K562 (cell line): ENCODE measurements at places on chromosomes 12 and 14.

DNA sequence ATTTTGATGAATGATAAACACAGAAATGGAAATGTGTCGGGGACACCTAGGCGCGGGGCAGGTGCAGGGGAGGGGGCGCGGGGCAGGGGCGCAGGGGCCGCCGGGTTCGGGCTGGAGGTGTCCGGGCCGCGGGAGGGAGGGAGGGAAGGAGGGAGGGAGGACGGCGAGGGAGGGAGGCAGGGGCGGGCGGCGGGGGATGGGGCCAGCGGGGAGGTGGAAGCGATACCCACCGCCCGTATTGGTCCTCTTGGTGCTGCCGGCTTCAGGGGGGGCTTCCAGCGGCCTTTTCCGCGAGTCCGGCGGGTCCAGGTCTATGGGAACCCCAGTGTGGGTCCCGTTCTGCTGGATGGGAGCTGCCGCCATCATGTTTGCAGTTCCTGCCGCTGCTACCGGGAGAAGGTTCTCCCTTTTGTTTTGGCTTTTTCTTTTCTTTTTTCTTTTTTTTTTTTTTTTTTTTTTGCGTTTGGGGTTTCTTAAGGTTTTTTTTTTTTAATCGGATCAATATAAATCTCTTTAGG, 703 bp downstream of the NOVA1 start:
- DNase-seq, result no peak

- DNase-seq, result no peak
Observed at GRCh38 chr12:79778802-79779448, 88.2 kb upstream of the PAWR start.

DNA sequence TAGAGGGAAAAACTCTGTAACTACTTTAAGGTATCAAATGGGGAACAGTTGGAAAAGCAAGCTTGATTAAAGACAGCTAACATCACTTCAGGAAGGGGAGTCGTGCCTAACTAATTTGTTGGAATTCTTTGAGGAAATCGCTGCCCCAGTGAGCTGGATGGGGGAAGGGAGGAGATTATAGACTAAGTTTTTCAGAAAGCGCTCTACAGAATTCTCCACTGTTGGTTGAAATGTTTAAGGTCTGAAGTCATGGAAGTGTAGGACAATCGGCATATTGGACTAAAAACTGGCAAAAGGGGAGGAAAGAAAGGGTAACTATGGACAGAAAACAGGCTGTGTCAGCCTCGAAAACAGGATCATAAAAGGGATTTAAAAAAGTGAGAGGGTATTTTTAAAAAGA, 229.9 kb upstream of the HMGA2 start:
- DNase-seq, result no peak

GRCh38 chr12:33116284-33116683, 219.7 kb upstream of the PKP2 start:
- DNase-seq, result no peak

DNA sequence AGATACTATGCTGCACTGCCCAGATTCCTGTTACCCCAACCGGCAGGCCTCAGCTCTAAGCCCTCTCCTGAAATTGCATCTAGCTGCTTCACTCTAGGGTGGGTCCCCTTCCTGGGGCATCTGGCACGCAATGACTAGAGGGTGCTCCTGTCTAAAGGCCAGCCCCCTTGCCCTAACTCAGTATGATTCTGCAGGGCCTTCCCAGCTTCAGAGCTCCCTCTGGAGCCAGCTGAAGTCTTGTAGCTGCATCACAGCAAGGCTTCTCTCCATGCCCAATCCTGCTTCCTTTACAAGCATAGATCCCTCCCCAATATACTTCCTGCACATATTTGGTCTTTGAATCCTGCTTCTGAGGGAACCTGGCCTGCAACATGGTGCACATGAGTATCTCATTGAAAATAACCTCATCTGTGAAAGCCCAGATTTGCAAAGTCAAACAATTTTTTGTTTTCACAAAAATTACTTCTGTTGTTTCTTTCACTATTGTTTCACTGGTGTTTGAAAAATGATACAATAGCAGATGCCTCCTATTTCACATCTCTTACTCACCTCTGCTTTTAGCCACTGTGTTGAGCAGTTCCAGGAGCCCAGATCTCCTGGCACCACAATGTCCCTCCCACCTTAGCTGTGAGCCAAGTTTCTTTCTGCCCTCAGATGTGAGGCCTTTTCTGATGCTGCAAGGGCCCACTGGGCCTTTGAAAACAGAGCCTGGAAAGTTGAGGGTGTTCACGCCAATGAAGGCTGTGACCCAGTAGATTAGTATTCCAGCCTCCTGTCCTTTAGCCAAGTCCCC, 169.5 kb upstream of the EGLN3 start:
- DNase-seq, result no peak

DNA sequence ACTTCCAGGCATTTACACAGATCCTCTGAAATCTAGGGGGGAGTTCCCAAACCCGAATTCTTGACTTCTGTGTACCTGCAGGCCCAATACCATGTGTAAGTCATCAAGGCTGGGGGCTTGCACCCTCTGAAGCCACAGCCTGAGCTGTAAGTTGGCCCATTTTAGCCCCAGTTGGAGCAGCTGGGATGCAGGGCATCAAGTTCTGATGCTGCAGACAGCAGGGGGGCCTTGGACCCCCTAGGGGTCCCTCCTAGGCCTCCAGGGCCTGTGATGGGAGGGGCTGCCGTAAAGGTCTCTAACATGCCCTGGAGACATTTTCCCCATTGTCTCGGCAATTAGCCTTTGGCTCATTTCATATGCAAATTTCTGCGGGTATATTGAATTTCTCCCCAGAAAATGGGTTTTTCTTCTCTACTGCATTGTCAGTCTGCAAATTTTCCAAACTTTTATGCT, 59.5 kb downstream of the LRIG3 start:
- no peak for DNase-seq

DNA sequence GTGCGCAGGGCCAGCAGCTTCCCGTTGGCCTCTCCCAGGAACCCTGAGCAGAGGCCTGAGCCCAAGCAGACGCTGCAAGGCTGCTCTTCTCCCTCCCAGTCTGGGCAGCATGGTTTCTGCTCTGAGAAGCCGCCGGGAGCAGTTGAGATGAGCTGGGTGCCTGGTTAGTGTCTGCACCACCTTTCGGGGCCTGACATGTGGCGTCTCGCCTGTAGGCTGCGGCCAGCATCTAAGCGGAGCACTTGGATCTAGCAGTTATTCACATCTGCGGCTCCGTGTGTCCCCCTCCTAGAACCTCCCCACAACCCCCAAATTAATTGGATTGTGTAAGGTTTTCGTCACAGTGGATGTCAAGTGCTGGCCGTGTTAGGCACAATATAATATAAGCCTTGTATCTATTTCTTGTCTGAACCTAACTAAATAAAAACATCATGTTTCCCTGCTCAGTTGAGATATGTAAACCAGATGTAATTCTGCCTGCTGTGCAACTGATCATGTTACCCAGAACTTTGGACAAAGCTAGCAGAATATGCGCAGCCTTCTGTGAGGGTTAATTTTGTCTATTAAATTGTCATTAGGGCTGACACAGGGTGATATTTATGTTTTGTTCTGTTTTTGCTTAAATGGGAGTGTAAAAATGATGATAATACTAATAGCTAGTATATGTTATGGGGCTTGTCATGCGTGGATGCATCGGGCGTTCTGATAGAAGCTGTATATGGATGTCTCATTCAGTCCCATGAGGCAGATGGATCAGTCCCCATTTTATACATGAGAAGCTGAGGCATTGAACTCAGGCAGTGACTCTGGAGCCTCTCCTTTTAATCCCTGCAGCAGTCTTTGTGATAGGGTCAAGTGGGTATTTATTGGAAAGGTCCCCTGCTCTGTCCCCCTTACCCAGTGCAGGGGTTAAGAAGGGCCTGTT, 45.8 kb downstream of the ELK3 start:
- DNase-seq, result no peak

GRCh38 chr14:93163564-93163963, 21.1 kb downstream of the MOAP1 start:
- peak; percentile 38 for DNase-seq

- DNase-seq, result no peak
Observed at GRCh38 chr14:68910540-68910939, 68.6 kb downstream of the ACTN1 start.

DNA sequence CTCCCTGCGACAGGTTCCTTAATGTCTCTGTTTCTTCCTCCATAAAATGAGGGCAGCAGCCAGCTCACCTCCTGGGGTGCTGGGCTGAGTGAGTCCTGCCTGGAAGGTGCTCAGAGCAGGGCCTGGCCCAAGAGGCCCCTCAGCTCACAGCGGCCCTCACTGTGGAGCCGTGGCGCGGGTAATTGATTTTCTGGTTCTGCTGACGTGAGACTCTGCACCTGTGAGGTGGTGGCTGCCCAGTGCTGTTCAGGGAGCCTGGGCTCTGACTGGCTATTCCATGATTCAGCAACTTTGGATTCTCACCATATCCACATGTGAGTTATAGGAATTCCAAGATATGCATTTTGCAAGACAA, 266.6 kb downstream of the ADGRD1 start:
- no peak for DNase-seq

DNA sequence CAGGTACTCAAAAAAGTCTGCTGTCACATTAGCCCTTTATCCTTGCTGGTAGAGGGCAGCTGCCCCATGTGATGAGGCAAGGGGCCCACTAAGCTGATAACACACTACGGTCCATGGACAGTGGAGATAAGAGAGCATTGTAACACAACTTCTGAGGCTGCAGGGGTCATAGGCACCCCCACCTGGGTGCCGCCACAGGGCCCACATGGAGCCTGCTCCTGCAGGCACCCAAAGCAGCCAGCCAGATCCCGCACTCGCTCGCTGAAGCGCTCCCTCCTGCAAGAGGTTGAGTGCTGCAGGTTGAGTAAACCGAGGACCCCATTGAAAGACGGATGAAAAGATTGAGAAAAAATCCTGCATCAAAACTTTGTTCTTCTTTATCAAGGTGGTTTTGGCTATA, 566.3 kb upstream of the NOVA1 start:
- no peak for DNase-seq

DNA sequence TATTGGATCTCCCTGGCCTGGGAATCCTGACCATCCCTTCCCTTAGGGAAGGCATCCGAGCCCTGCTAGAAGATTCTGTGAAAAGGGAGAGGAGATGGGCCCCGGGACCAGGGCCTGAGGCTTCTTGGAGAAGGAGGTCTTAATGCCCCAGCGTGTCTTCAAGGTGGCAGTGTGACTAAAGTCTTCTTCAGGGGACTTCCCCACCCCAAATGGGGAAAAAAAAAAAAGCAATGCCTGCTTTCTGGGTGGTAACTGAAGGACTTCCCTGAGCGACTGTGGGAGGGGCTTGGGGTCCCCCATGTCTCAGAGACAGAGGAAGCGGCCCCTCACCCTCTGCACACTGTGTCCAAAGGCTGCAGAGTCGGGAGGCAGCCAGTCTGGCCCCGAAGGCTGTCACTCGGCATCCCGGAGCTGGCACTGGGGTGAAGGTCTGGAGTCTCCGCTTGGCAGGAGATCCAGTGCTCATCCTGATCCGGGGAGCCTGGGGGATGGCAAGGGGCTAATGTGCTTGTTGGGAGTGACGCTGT, 7.8 kb upstream of the PGF start:
- DNase-seq, result no peak

GRCh38 chr14:57243320-57243719, 25.4 kb downstream of the EXOC5 start:
- DNase-seq, result no peak

DNA sequence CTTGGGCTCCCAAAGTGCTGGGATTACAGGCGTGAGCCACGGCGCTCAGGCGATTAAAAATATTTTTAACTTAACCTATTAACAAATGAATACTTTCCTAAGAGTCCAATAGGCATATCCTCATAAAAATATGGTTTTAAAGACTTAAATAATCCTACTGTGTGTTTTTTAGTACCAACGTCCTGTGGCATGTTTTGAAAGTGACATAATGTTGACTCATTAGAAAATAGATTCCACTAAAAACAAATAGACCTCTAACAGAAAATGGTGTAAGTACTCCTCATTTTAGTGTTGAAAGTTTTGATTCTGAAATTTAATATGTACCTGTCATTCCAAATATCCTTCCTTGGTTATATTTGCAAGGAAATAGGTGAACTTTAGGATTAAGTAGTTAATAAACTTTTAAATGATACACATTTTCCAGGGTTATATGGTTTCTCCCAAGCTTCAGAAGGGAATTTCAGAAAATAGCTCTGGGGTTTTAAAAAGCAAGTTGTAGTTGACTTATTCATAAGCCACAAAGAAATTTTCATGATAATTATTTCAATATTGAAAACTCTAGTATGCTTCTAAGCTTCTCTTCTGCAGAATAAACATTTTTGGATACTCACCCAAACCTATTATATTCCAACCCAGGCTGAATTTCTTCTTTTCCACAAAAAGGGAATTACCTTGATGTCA, 12.1 kb upstream of the LUM start:
- no peak for DNase-seq

GRCh38 chr14:70748422-70748821, 60.9 kb downstream of the MAP3K9 start:
- DNase-seq, result no peak

DNA sequence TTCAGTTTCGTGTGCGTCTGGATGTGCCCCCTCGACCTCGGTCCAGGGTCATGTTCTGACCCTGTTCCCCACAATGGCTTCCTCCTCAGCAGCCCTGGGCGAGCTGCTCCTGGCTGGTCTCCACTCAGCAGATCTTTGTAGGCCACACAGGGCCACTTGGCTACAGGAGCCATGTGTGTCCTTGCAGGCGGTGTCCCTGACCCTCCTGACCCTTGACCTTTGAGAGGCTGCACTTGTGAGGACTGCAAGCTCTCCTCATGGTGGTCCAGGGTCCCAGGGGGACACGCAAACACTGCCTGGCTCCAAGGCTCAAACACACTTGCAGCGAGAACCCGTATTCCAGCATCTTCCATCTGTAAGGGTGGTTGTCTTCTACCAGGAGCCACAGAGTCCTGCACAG, 7.5 kb upstream of the SIVA1 start:
- no peak for DNase-seq

GRCh38 chr12:101653503-101653902, 43.9 kb upstream of the CHPT1 start:
- no peak for DNase-seq

DNA sequence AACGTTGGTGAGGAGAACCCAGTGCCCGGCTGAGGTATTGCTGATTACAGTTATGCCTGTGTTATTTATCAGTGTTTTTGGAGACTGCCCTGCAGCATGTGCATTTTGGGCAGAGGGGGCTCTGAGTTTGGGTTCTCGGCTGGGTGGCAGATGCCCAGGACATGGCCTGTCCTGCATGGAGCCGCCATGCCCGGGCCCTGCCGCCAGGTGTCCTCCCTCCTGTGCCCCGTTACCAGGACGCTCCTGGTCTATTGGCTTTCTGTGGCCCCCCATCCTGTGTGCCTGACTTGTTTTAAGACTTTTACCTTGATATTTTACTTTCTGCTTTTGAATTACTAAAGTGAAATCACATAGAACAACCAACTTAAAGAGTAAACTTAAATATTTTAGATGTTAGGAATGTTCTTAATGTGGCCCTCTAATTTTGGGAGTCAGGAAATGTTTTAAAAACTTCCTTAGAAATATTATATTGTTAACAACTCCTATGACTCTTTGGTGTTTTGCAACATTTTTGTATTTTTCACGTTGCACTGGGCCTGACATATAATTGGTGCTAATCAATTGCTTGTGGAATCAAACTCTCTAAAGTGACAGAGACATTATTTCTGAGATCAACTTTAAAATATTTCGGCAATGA, 51.8 kb downstream of the PRIMA1 start:
- DNase-seq, result no peak

GRCh38 chr12:81942594-81942993, 183.4 kb upstream of the PPFIA2 start:
- DNase-seq, result no peak

- DNase-seq, result peak; percentile 92
Observed at GRCh38 chr12:127165567-127166392, 1101.2 kb upstream of the TMEM132C start.

GRCh38 chr12:110826592-110827200, 20.1 kb upstream of the CCDC63 start:
- DNase-seq, result peak; percentile 84

GRCh38 chr12:2793561-2793960, 1.2 kb upstream of the FKBP4 start:
- DNase-seq, result no peak

- no peak for DNase-seq
Observed at GRCh38 chr12:74598819-74599218, 61.2 kb downstream of the ATXN7L3B start.
